Breast epithelium (tissue), 4 donors: ENCODE measurements at places on chromosomes 3 and 15. TPM values are rescaled to one million over a fixed set of nuclear protein-coding genes. Genes with fewer than 3 reads are reported as not detected.

Gene ALDH1A2
- 11.1 TPM for total RNA-seq

- no peak overlapping the region for H3K27ac ChIP-seq
- no peak overlapping the region for H3K4me3 ChIP-seq
- H3K36me3 ChIP-seq = no peaks in the 10 kb centered on the region
- H3K4me1 ChIP-seq = no peaks in the 10 kb centered on the region
- no peak for DNase-seq
These were observed 58.1 kb downstream of the SNX4 start for GRCh38 chr3:125461896-125462295.

- H3K27ac ChIP-seq = peak overlapping the region; percentile 99
- no peak for DNase-seq
- no peaks in the 10 kb centered on the region for H3K36me3 ChIP-seq
- H3K27me3 ChIP-seq = no peaks in the 10 kb centered on the region
These were observed 515 bp upstream of the MTHFS start for GRCh38 chr15:79897380-79897678.

- H3K4me1 ChIP-seq = no peaks in the 10 kb centered on the region
- H3K27ac ChIP-seq = no peak overlapping the region
- H3K4me3 ChIP-seq = no peak overlapping the region
- no peaks in the 10 kb centered on the region for H3K36me3 ChIP-seq
These were observed 53.8 kb upstream of the CADM2 start for GRCh38 chr3:84904816-84905555.
